ENCODE measurements at places on chromosomes 1 and 21.

DNA sequence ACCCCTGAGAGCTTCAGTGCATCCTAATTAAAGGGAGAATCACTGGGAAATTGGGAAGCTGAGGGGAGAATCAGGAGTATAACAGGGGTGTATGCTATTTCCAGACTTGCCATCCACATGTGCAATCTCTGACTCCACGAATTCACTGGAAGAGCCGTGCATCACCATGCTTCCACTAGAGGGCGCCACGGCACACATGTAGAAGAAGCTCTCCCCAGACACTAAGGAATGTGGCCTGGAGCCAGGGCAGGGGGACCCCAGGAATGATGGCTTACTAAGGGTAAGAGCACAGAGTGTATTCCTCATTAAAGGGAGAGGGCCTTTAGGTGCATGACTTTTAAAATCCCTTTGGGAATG, 81.5 kb downstream of the ABCA4 start:
- no peak for DNase-seq

GRCh38 chr1:76473591-76473990, 393.7 kb upstream of the ST6GALNAC5 start:
- DNase-seq = no peak

- DNase-seq = no peak
Measured at GRCh38 chr1:24725209-24725651, 20.0 kb upstream of the CLIC4 start.

DNA sequence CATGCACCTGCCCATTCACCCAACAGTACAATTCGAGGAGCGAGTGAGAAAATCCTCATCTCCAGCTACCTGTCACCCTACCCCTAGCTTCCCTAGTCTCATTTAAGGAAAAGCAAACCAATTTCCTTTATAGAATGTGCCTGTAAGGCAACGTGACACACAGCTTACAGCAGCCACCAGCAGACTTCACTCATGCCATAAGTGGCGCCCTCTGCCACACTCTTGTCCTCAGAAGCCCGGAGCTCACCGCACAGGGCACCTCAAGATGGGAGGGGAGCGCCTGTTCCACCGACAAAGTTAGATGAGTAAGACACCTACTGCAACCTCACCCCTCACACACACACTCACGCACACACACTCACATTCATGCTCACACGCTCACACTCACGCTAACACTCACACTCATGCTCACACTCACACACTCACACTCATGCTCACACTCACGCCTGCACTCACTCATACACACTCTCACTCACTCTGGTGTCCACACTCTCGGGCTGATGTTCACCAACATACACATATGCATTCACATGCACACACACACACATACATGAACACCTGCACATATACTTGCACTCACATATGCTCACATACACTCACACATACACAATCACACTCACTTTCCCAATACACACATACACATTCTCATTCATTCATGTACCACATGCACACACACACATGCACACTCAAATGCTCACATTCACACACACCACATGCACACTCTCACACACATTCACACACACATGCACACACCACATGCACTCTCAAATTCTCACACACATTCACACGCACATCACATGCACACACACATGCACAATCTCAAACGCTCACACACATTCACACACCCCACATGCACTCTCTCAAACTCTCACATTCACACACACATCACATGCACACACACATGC, 170.7 kb downstream of the PSMG1 start:
- no peak for DNase-seq

- no peak for DNase-seq
Measured at GRCh38 chr1:147534386-147534785, 6.9 kb upstream of the BCL9 start.

DNA sequence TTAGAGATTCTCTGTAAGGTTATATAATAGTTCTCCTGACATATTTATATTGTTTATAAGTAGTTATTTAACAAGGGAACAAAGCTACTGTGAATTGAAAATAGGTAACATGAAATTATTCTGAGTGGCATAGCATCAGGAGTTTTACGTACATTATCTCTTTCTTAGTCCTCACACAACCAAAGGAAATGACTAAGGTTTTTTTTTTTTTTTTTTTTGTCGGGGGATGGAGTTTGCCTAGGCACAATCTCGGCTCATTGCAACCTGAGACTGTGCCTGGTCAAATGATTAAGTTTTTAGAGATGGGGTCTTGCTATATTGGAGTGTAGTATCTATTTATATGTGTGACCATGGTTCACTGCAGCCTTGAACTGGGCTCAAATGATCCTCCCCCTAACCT, 24.9 kb downstream of the TMED5 start:
- DNase-seq = peak; percentile 6

- no peak for DNase-seq
Measured at GRCh38 chr1:170721621-170722020, 57.7 kb downstream of the PRRX1 start.

- DNase-seq = no peak
Measured at GRCh38 chr1:246270236-246270635, 236.8 kb downstream of the SMYD3 start.

GRCh38 chr1:230753586-230754251, 6.5 kb downstream of the CAPN9 start:
- DNase-seq = peak; percentile 6

DNA sequence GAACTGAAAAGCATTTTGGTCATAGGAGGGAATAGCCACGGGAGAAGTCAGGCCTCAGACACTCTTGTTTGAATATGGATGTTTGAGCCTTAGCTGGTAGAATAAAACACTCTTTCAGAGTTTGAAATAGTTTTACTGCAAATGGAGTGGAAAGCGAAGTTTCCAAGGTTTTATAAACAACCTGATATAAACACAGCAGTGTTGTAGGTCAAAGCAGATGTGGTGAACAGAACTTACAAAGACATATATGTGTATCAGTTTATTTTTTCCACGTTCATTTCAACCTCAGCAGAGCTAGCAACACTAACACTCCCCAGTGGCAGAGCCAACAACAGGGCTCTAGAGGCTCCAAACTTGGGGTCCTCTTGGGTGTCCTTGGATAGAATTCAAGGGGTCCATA, 89.9 kb downstream of the WLS start:
- no peak for DNase-seq

DNA sequence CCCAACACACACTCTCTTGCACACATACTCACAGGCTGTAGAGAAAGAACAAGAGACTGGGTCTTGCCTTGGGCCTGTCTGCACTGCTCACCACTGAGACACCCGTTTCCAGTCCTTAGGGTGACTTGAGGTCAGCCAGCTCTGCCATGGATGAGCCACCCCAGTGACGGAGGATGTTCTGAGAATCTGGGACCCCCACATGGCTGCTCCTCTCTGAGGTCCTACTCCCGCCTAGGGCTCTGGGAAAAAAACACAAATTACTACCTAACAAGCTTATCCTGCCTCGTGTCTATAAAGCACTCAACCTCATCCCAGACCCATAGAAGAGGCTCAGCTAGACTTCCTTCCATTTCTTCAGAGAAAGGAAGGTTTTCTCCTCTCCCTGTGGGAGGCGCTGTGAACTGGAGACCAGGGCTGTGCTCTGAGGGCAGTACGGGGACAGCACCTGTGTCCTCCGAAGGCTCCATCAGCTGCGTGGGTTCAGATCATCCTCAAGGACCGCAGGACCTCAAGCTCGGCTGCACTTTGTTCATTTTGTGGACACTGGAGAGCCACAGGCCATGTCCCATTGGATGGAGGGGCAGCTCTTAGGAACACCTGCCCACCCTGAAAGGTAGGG, 4.3 kb upstream of the CLEC20A start:
- DNase-seq = no peak

GRCh38 chr1:27036718-27037117, 24.1 kb upstream of the TENT5B start:
- DNase-seq = no peak

GRCh38 chr1:39391691-39392679, 99.5 kb upstream of the BMP8A start:
- DNase-seq = peak; percentile 82

- no peak for DNase-seq
Measured at GRCh38 chr1:223133306-223133823, 9.7 kb downstream of the TLR5 start.
